Fibroblast of skin of abdomen (primary cell): ENCODE measurements at places on chromosomes 7 and 10.

DNA sequence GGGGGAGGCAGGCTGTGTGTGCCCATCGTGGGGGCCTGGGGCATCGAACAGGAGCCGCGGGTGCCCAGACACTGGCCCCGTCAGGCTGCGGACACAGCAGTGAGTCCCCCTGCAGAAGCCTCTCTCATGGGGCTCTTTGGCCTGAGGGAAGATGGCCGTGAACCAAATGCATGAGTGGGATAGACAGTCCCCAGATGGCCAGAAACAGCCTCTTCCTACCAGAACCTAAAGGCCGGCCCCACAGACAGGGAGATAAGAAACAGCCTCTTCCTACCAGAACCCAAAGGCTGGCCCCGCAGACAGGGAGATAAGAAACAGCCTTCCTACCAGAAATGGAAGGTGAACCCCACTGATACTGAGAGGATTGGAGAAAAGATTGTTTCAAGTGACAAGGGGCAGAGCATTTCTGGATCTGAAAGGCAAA lies 16.6 kb downstream of the IDI2 start:
- no peak for DNase-seq

DNA sequence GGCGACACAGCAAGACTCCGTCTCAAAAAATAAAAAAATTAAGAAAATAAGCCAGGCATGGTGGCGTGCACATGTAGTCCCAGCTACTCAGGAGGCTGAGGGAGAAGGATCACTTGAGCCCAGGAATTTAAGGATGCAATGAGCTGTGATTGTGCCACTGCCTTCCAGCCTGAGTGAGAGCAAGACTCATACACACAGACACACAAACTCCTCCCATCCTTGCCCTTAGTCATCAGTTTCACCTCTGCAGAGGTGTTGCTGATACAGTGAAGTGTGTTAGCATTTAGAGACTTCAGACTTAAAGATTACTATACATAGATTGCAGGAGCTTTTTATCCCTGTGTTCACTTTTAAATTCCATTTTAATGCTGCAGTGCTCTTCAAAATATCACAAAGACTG lies 5.5 kb upstream of the H2AZ2 start:
- DNase-seq, result no peak

DNA sequence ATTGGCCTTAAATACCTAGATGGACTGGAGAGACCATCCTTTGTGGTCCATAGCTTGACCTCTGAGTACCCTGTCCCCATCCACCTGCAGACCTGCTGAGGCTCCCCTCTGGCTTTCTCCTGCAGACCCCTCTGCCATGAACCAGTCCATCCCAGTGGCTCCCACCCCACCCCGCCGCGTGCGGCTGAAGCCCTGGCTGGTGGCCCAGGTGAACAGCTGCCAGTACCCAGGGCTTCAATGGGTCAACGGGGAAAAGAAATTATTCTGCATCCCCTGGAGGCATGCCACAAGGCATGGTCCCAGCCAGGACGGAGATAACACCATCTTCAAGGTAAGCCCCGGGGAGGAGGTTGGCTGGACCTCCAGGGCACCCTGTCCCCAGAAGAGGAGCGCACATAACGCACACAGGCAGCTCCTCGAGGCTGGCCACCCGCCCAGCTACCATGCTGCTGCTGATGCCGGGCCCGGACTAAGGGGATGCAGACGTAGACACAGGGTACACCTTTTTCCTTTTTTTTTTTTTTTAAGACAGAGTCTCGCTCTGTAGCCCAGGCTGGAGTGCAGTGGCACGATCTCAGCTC lies 4.3 kb downstream of the IRF5 start:
- no peak for DNase-seq

- no peak for DNase-seq
These were observed 12.5 kb downstream of the PROSER2 start for GRCh38 chr10:11835704-11836103.

DNA sequence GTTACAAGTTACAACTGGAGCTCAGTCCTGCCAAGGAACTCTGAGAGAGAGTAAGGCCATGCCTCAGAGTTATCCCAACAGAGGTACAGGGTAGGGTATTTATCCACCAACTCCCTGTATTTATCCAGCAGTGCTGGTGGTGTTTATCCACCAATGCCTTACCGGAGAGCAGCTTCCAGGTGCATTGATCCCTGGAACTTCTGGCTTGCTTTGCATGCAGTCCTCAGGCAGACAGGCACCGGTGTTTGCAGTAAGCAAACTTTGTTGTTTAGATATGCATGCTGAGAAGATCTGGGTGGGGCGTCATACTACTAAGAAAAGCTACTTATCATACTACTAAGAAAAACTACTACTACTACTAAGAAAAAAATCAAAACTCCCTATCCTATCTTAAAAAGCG lies 92.4 kb downstream of the CYP26A1 start:
- no peak for DNase-seq

DNA sequence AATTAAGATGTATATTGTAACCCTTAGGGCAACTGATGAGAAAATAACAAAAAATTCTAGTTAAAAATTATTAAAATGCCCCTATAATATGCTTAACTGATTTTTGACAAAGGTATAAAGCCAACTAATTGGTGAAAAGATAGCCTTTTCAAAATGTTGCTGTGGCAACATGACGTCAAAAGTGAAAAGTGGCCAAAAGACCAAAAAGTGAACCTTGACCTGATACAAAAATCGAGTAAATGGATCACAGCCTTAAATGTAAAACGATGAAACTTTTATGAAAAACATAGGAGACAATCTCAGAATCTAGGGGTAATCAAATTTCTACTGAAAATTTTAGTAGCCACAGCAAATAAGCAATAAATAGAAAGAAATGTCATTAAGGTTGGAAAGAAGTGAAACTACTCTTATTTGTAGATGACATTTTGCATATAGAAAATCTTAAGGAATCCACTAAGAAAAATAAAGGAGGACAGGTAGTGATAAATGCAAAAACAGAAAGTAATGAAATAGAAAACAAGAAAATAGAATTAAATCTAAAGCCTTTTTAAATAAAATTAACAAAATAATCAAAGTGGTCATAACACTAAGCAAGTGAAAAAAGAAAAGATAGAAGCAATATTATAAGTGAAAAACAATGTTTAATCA lies 285.6 kb downstream of the ADK start:
- DNase-seq, result no peak

DNA sequence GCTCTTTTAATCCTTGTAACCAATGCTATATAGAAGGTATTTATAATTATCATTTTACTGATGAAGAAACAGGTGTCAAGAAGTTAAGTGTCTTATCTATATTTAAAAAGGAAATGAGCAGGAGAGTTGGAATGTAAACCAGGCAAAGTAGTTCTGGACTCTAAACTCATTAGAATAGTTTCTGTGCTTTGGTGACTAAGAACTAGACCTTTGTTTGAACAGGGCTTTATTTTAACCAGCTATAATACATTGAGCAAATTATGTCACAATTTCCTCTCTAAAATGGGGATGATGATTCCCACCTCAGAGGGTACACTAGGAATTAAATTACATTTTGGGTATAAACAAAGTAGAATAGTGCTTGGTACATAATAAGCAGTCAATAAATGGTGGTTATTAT lies 236.0 kb downstream of the MAGI2 start:
- DNase-seq, result no peak

DNA sequence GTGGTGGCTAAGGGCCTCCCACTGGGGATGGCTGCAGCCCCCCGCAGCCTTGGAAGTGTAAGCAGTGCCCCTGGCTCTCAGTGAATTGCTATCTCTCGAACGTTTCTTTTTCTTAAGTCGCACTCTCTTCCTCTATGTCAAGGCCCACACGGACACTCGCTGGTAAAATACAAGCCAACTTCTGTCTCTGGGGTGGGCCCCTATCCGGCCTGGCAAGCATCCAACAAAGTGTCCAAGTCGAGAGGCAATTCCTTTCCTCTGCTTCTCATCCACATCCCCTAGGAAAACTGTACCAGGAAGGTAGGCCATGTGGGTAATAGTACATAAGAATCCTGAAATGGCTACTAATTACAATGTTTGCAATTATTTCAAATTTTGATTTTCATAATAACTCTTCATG lies 194.9 kb upstream of the MGMT start:
- no peak for DNase-seq

- peak; percentile 29 for DNase-seq
These were observed 141.2 kb downstream of the MLLT10 start for GRCh38 chr10:21675157-21675796.

DNA sequence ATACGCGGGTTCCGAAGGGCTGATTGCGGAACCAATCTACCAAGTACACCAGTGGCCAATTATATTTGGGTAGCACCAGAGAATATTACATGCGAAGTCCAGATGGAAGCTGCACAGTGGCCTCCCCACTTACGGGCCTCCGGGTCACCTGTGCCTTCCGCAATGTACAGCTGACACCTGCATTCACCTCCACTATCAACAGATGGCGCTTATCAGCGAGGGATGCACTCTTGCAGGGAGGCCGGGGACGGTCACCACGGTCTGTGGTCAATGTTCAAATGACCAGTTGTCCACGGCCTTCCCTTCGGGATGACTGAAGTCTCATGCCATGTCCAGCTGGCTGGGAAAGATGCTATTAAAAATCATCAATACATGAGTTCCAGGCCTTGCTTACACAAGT lies 47.6 kb downstream of the SLIT1 start:
- DNase-seq, result no peak

DNA sequence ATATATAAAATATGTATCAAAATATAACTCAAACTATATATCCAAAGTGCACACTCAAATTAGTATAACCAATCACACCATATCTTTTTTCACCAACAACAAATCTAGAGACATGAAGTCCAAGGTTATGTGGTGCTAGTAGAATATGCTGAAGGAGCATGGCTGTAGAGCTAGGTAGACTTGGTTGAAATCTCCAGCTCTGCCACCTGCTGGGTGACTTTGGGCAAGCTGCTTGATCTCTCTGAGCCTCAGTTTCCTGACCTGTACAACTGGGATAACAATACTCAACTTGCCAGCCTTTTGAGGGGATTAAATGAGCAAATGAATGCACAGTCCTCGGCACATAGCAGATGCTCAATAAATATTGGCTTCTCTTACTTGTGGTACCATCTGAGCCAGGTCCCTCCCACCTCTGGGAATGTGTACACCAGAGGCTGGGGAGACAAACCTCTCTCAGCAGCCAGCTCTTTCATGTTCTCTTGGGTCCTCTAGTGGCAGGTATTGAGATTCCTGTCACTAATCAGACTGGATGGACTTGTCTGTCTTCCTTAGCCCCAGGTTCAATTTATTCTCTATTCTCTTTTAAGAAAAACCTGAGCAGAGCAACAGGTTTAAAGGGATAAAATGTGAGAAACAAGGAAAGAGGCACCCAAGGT lies 94.3 kb upstream of the PDE1C start:
- peak; percentile 86 for DNase-seq

DNA sequence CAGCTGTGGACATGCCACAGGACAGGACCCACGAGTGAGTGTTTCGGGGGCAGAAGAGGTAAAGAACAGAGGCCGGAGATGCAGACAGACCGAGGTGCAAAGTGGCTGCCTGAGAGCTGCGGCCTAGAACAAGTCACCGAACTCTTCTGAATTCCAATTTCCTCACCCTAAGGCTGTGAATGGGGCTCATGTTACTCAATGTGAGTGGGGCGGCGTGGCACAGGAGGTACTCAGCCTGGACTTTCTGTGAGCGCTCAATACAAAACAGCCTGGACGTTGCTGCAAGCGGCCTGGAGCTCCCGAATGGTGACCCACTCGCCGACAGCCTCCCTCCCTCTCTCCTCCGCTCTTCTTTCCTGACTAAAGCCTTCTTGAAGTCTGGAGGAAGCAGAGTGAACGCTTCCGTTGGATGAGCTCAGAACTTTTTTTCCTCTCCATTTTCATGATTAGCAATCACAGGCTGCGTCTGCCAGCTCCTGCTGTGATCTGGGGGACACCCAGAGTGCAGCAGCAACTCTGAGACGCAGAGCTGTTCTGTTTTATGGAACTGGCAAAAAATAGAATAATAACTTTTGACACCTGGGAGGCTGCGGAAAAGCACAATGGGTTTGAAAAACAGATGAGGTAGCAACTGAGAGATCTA lies 108.5 kb downstream of the PTPRN2 start:
- DNase-seq, result no peak

DNA sequence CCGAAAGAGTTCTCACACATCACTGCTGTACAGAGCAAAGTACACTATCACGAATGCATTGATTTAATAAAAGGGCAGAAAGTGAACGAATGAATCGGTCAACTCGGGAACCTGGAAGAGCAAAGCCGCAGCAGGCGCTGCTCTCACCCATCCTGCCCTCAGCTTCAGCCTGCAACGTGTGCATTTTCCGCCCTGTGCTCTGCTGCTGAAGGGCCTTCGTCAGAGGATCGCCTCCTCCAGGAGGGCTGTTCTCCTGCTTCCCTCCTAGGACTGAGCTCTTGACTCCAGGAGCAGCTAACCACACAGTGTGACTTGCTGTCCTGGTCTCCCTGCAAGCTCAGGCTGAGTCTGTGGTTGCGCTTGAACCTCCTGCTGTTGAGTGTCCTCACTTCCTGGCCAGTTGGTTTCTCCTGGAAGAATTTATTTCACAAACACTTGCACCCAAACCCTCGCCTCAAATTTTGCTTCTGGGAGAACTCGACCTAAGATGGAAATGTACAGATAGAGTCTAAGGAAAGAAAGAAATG lies 473.0 kb upstream of the KLF6 start:
- DNase-seq, result no peak

DNA sequence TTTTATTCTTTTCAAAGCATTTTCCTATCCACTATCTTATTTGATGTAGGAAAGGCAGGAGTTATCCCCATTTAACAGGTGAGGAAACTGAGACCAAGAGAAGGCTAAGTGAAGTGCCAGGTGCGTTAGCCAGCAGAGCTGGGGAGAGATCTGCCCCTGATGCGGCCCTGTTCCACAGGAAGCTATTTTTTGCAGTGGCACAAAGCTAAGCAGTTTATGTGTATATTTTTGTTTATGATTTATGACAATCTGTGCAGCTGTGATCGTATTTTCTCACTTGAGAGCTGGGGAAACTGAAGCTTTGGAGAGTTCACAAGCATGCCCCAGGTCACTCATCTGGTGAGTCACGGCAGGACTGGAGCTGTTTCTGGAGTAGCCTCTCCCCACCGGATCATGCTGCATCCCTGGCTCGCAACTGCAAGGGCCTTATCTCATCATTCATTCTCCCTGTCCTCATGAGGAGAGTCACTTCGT lies 38.8 kb downstream of the SLC29A3 start:
- peak; percentile 8 for DNase-seq

GRCh38 chr10:110601581-110601980 lies 34.1 kb downstream of the SMC3 start:
- DNase-seq, result peak; percentile 61

DNA sequence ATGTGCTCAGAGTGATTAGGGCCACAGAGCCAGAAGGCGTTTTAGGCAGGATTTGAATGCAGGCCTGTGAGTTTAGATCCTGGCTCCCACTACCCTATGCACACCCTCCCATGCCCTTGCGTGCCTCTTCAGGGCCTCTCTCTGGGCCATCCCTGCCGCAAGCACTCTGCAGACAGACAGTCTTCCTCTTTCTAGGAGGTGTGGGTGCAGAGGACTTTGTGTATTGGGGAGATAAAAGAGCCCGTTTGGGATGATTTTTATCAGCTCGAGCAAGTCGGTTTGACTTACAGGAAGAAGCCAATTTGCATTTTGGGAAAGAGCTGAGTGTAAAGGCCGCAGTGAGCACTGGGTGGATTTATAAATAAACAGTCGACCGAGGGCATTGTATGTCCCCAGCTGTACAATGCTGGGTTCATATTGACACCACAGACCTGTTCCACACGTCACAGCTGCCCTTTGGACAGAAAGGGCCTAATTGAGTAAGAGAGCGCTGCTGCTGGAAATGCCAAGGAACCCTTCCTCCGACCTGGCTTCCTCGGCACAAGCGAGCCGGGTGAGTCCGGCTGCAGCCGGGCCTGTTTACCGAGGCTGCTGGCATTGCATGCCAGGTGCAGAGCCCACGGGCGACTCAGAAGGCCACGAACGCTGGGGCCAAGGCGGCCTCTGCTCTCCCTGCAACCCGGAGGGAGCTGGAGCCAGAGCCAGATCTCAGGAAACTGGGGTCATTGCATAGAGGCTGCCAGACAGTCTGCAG lies 25.1 kb downstream of the ZMIZ1 start:
- no peak for DNase-seq
